ENCODE measurements at places on chromosomes 7 and 10. TPM values are rescaled to one million over a fixed set of nuclear protein-coding genes. Genes with fewer than 3 reads are reported as not detected.

Gene GATAD1
- total RNA-seq = 80.3 TPM

Gene OR2A5
- not detected for total RNA-seq

Gene ZNF212
- 10.2 TPM for total RNA-seq

Gene DPYSL4
- total RNA-seq = 1.5 TPM

Gene ZNF518A
- total RNA-seq = 21.5 TPM

Gene C7orf33
- not detected for total RNA-seq

Gene CCDC172
- not detected for total RNA-seq

Gene TAS2R41
- 0.77 TPM for total RNA-seq

Gene STEAP1
- total RNA-seq = 10.6 TPM

Gene ANXA8L1
- total RNA-seq = 12.0 TPM

Gene NPFFR1
- 2.2 TPM for total RNA-seq

Gene C10orf62
- 0.21 TPM for total RNA-seq

Gene TAC1
- total RNA-seq = not detected

DNA sequence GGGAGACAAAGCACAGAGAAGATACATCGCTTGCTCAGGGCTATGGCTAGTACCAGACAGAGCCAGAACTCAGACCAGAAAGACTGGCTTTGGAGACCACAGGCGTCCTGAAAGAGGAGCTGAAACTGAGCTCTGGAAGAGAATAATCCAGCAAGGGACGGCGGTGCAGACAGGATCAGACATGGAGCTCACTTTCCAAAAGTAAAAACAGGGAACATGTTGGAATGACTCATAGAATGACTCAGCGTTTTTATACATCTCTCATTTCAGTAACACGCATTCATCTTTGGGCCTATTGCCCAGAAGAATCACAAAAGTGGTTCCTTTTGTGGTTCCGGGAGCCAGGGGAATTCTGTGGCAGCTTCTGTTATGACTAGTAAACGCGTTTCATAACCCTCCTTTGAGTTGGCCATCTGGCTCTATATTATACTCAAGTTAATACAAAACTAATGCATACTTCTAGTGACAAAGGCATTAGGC lies 37.2 kb downstream of the PLEKHS1 start:
- no peak for DNase-seq
- H3K36me3 ChIP-seq = no peaks in the 10 kb centered on the region
- no peak overlapping the region for H3K27ac ChIP-seq
- H3K27me3 ChIP-seq = no peaks in the 10 kb centered on the region
- H3K4me1 ChIP-seq = no peaks in the 10 kb centered on the region

- no peaks in the 10 kb centered on the region for H3K4me1 ChIP-seq
- no peaks in the 10 kb centered on the region for H3K27me3 ChIP-seq
- no peak overlapping the region for H3K27ac ChIP-seq
- H3K36me3 ChIP-seq = no peaks in the 10 kb centered on the region
Observed at GRCh38 chr10:123944661-123945060, 53.1 kb upstream of the CPXM2 start.

DNA sequence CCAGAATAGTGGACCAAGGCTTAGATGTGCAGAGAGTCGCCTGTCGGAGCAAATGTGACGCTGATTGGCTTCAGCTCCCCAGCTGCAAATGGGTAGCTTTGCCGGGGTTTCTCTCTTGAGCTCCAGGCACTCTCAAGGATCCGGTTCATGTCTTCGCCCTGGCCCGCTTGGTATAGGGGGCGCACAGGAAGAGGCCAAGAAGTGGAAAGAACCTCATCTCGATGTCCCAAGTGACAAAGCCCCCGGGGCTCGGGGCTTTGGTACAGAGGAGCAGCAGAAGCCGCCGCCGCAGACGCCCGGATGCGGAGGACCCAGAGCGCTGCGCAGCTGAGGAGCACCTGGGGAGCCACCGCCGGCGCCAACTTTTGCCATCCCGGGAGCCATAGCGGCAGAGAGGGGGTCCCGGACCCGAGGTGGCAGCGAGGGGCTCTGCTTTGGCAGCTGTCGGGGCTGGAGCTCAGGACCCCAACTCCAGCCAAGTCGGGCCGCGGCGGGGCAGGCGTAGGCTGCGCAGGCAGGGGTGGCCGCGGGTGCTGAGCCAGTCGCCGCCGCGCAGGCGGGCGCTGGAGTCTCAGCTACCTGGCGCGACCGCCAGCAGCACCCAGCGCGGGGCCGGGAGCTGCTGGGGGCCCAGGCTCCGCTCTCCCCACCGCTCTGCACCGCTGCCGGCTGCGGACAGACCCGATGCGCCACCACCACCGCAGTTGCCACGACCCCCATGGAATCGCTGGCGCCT lies 466.6 kb downstream of the XPNPEP1 start:
- H3K4me3 ChIP-seq = no peak overlapping the region
- H3K27ac ChIP-seq = no peak overlapping the region
- DNase-seq = no peak

DNA sequence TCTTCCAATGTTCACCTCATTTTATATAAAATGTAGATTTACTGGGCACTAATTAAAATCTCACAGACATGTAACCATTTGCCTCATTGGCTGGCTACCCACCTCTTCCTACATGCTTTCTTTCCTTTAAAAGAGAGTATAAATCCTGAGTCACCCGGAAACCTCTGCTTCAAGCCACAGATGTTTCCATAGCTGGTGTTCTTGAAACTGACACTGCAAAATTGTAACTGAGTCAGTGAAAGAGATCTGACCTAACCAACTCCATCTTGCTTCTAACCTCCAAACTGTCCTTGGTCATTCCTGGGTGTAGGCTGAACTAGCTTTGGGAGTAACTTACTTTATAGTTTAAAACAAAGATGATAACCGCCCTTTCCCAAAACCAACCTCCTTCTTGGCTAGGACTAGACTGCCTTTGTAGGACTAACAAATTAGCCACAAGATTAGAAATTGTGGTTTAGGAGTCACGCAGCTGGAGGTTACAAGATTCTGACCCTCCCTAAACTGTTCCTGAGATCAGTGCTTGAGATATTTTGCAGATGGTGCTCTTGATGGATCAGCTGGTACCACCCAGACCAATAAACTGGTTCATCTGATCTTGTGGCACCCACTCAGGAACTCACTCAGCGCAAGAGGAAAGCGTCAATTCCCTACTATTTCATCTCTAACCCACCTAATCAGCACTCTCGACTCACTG lies 33.5 kb downstream of the SVOPL start:
- no peaks in the 10 kb centered on the region for H3K4me1 ChIP-seq
- H3K27ac ChIP-seq = no peak overlapping the region
- no peak overlapping the region for H3K4me3 ChIP-seq
- no peaks in the 10 kb centered on the region for H3K36me3 ChIP-seq

DNA sequence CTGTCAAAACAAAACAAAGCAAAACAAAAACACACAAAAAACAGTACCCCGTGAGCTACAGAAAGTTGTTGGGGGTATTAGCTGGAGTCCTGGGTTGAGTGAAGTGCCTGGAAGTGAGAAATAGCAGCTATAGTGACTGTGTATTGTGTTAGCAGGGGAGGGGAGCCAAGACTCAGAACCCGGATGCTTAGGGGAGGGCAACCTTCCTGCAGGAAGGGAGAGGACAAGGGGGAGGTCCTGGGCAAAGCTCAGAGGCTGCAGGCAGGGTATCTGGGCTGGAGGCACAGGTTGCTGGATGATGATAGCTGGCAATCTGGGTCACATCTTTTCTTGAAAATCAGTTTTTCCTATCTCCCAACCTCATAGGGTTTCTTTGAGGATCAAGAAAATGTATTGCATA lies 75.8 kb upstream of the PARD3 start:
- H3K27me3 ChIP-seq = no peaks in the 10 kb centered on the region
- DNase-seq = peak; percentile 7
- H3K36me3 ChIP-seq = no peaks in the 10 kb centered on the region

DNA sequence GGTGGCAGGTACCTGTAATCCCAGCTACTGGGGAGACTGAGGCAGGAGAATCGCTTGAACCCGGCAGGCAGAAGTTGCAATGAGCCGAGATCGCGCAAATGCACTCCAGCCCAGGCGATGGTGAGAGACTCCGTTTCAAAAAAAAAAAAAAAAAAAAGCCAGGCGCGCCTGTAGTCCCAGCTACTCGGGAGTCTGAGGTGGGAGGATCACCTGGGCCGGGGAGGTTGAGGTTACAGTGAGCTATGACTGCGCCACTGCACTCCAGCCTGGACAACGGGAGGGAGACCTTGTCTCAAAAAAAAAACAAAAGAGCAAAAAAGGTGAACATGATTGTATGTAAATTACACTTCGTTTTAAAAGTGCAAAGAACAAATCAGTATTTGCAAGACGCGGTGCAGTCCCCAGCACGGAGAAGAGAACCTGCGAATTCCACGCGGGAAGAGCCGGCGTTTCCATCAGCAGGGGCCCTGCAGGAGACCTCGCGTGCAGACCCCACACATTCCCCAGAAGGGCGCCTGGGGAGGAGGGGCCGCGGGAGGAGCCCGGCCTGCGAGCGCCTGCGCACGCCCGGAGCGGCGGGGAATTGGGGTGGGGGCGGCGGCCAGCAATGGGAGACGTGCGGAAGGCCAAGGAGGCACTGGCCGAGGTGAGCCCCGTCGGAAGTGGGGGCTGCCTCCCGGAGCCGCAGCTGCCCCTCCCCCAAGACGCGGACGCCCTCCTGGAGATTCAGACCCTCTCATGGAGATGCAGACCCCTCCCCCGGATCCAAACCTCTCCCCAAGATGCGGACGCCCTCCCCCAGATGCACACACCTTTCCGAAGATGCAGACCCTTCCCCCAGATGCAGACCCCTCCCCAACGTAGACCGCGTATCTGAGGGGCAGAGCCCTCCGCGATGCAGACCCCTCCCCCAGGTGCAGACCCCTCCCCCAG lies 16.7 kb upstream of the SUN1 start:
- peaks cover 24% of the 10 kb centered on the region for H3K4me1 ChIP-seq
- H3K27me3 ChIP-seq = no peaks in the 10 kb centered on the region
- H3K27ac ChIP-seq = peak overlapping the region; percentile 14
- no peak overlapping the region for H3K4me3 ChIP-seq
- H3K36me3 ChIP-seq = no peaks in the 10 kb centered on the region

GRCh38 chr10:6755781-6756460 lies 175.8 kb upstream of the PRKCQ start:
- H3K27me3 ChIP-seq = no peaks in the 10 kb centered on the region
- H3K4me3 ChIP-seq = no peak overlapping the region
- DNase-seq = no peak
- H3K27ac ChIP-seq = no peak overlapping the region
- H3K36me3 ChIP-seq = no peaks in the 10 kb centered on the region

DNA sequence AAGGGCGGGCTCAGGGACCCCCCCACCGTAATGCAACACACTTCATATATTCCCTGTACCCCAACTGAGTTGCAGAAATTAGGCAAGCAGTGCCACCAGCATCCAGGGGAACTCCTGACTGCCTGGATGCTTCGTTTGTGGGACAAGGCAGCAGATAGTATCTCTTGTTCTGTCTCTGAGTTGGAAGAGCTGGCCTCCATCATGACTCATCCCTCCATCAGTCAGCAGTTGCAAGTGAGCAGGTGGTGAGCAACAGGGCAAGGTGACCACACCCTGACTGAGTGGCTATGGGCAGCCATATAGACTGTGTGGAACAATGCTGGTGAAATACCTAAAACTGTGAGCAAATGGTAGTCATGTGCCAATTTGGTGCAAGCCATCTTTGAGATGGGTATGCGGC lies 22.8 kb upstream of the ADAMTS14 start:
- H3K27me3 ChIP-seq = no peaks in the 10 kb centered on the region
- H3K4me3 ChIP-seq = no peak overlapping the region
- no peak overlapping the region for H3K27ac ChIP-seq
- H3K36me3 ChIP-seq = no peaks in the 10 kb centered on the region
- H3K4me1 ChIP-seq = peaks cover 14% of the 10 kb centered on the region

GRCh38 chr10:43775384-43775783 lies 126.7 kb upstream of the ZNF32 start:
- no peak for DNase-seq
- H3K27me3 ChIP-seq = no peaks in the 10 kb centered on the region
- no peak overlapping the region for H3K27ac ChIP-seq
- no peaks in the 10 kb centered on the region for H3K36me3 ChIP-seq

Data from lung (tissue), 17 donors.